ENCODE measurements at places on chromosomes 4 and X.

DNA sequence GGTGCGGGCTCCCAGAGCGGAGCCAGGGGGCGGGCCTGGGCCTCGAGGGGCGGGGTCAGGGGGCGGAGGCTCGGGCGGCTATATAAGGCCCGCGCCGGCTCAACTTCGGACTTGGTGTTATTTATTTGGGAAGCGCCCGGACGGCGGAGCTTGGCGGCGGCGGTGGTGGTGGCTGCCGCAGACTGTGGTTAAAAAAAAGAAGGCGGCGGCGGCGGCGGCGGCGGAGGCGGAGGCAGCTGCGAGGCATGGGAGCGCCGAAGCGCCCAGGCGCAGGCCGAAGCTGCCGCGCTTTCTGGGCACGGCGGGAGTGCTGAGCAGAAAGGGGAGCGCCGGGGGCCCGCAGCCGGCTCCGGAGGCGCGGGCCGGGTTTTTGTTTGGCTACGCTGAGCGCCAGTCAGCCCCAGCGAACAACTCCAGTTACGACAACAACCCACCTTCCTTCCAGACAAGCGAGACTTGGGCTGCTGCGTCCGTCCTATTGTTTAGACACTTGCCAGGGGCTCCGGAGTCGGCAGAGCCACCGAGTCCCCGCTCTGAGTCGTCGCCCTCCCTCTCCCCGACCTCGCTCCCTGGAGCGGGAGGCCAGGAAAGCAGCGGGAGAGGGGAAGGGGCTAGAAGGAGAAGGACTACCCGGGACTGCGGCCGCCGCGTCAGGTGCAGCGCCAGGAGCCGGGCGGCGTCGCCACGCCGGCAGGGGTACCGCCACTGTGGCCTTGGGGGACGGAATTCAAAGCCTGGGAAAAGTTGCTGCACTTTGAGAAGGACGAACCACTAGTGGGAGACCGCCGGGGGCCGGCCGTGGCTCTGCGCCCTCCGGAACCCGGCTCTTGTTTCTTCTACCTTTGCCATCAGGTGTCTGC is at the start of gene SLIT2:
SLIT2 (plus strand) TSS at position 110 of the 860 bp plus-strand sequence. CDS start 1,911 bp downstream, outside the sequence.
- no peak for DNase-seq

DNA sequence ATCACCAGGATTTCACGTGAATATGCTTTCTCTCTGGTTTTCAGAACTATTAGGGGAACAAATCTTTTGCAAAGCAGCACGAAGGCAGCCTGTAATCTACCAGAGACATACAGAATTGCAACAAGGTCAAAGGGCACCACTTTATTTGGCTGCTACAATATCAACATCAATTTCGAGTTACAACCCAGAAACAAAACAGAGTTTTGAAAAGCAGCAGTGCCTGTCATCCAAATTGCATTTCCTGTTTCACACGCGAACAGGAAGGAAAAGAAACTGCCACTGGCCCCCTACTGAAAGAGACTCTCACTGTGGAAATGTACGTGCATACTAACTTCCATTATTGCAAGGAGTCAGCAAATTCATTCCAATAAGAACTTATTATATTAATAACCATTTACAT is 17.1 kb upstream of the C1QTNF7 start:
- no peak for DNase-seq

DNA sequence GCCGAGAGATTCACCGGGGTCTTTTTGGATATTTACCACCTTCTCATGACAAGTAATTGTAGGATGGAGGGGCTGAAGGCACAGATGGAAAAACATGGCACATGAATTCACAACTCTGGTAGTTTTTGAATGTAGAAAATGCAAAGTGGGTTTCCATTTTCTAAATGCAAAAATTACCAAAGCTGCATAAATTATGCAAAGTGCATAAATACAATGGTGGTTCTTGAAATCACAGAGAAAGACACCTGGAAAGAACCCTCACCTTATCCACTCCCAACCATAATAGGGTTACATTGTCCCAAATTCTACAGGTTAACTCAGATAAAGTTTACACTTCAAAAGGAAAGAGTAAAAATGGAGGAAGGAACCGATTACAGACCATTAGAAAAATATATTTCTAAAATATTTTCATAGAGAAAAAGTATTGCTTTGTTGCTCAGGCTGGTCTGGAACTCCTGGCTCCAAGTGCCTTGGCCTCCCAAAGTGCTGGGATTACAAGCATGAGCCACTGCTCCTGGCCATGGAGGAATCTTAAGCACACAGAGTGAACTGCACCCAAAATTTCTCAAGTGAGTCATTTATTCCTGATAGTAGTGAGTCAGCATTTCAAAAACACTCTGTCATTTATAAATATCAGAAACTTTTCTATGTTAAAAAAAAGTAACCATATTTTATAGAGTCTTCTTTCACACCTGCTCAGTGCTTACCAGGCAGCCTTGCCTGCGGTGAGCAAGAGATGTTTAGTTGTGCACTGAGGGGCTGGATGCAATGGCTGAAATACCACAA is 101.4 kb downstream of the FIP1L1 start:
- DNase-seq, result no peak

DNA sequence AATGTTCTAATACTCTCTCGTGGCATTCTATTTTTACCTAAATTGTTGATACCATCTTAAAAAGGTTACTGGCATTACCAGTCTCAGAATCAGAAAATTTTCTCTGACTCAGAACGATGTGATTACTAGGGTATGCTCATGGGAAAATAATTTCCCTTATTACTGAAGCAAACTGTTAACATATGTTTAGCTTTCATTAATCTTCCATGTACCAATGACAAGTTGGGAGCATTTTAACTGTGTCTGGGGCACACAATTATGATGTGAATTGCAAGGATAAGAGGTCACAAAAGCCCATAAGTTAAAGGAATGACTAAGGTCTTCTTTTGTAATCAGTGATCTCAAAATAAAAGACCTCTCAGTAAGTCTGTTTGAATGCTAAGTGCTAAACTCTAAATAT is 1254.6 kb downstream of the PCDH18 start:
- DNase-seq, result no peak

DNA sequence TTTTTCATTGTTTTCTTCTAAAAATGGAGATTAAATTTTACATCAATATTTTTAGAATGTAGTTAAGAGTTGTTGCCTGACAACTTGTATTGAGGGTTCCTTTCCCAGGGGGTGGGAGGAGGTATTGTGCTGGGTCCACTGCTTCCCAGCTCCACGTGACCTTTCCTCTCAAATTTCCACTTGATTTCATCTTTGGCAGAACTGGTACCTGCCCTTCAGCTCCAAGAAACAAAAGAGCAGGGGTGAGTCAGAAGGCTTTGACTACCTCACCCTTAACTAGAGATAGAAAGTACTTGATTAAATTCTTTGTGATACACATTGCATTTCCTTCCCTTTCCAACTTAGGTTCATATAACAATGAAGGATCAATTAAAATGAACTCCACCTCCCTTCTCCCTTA is 19.7 kb downstream of the TRIM2 start:
- DNase-seq, result no peak

- no peak for DNase-seq
These were observed 809.0 kb downstream of the FAT4 start for GRCh38 chr4:126123611-126124325.
